ENCODE measurements at places on chromosomes 6 and 20.

DNA sequence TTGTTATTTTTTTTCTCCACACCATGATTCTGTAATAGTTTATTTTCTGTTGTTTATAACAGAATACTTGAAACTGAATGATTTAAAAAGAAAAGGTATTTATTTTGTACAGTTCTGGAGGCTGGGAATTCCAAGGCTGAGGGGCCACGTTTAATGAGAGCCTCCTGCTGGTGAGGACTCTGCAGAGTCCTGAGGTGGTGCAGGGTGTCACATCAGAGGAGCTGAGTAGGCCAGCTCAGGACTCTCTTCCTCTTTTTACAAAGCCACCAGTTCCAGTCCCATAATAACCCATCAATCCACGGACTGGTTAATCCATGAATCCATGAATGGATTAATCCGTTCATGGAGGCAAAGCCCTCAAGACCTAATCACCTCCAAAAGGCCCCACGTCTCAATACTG is 71.6 kb downstream of the TFAP2A start:
- no peak for DNase-seq

GRCh38 chr6:126701676-126702560 is 362.0 kb downstream of the CENPW start:
- DNase-seq, result peak; percentile 6

DNA sequence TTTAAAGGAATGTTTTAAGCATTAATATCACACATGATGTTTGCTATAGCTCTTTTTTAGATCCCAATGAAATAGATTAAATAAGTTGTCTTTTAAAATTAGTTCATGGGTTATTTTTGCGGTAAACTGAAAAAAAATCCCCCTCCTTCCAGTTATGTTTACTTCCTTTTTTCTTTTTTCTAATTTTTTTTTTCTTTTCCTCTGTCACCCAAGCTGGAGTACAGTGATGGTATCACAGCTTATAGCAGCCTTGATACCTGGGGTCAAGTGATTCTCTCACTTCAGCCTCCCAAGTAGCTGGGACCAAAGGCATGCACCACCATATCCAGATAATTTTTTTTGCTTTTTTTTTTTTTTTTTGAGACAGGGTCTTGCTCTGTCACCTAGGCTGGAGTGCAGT is 17.8 kb upstream of the SCAF8 start:
- DNase-seq, result no peak

GRCh38 chr20:21571841-21572690 is 58.2 kb upstream of the NKX2-2 start:
- DNase-seq, result no peak

DNA sequence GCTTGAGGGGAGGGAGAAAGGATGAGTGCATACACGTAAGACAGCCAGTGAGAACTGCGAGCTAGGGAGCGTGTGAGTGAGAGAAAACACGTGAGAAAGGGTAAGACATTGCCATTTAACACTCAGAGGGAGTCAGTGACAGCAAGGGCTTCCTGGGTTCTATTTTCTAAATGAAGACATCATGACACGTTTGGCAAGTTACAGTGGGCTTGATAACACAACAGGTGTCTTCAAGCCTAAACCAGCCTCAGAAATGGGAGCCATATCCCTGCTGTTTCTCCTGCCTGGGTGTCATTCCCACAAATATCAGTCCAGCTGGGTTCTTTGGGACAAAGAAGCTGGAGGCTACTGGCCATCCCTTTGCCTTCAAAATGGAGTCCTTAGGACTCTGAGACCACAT is 16.9 kb upstream of the MOCS1 start:
- no peak for DNase-seq

DNA sequence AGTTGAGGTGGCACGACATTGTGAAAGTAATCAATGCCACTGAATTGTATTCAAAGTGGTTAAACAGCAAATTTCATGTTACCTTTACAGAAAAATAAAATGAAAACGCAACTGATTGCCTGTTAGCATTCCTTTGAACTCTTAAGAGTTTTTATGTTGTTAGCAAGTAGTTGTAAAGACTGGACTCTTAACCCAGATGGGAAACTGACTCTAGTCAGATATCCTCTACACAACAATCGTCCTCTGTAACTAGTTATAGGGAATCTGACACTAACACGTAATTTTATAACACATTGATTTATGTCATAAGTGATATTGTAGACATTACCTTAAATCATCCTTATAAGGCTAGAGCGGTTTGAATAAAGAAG is 3.0 kb upstream of the FBXO9 start:
- no peak for DNase-seq

- no peak for DNase-seq
Observed at GRCh38 chr6:139370283-139370998, 4.0 kb downstream of the CITED2 start.

DNA sequence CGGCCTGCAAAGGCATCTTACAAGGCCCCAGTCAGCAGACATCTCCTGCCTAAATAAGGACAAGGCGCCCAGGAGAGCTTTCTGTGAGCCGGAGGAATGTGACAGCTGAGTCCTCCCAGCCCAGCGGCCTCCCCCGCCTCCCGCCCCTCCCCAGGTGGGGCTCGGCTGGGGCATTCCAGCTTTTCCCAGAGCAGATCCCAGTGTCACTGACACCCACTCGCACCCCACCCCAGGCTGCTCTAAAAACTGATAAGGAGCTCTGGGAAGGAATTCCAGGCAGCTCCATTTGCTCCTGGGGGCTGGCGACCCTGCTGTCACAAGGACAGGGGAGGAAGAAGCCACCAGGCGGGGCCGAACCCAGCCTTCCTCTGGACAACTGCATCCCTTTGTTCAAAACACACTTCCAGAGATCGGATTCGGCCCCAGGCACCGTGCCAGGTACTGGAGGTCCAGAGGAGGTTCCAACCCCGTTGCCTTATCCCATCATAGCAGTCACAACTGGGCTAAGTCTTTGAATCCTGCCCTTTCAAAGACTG is 49.7 kb downstream of the JPH2 start:
- peak; percentile 40 for DNase-seq

- DNase-seq, result no peak
Observed at GRCh38 chr6:157831424-157832249, 8.6 kb downstream of the SNX9 start.

Measured in LoVo (cell line).